Activated CD8-positive, alpha-beta memory T cell treated with anti-CD3 and anti-CD28 coated beads, Interleukin-2, amount 50 U/mL, for 48 hours (primary cell): ENCODE measurements at places on chromosomes 12 and 14.

GRCh38 chr14:96037891-96038557, 1.1 kb upstream of the C14orf132 start:
- no peak for DNase-seq

GRCh38 chr12:52753283-52753682, 23.9 kb downstream of the KRT76 start:
- DNase-seq, result no peak

DNA sequence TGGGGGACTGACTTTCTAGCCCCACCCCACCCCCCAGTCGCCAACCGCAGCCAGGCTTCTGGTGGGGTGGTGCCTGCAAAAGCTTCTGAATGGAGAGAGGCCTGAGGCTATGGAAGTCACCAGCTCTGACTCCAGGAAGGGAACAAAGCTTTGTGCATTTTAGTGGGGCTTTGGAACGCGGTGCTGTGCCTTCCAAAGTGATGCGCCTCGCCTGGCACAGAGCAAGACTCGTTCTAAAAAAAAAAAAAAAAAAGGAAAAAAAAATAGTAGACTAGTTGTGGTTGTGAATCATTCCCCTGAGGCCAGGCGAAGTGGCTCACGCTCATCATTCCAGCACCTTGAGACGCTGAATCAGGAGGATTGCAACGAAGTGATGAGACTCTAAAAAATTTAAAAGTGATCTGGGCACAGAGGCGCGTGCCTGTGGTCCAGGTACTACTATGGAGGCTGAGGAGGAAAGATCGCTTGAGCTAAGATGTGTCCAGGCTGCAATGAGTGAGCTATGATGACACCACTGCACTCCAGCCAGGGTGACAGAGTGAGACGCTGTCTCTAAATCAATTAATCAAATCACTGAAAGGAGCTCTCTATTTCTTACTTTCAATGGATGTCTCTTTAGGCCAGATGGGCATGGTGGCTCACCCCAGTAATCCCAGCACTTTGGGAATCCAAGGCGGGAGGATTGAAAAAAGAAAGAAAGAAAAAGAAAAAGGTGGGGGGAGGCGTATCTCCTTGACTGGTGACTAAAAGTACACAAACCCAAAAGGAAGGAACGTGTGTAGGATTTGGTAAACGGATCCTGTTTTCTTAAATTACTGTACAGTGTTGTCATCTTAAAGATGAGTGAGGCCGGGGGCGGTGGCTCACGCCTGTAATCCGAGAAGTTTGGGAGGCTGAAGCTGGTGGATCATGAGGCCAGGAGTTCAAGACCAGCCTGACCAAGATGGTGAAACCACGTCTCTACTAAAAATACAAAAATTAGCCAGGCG, 259.6 kb upstream of the ALG10B start:
- no peak for DNase-seq

DNA sequence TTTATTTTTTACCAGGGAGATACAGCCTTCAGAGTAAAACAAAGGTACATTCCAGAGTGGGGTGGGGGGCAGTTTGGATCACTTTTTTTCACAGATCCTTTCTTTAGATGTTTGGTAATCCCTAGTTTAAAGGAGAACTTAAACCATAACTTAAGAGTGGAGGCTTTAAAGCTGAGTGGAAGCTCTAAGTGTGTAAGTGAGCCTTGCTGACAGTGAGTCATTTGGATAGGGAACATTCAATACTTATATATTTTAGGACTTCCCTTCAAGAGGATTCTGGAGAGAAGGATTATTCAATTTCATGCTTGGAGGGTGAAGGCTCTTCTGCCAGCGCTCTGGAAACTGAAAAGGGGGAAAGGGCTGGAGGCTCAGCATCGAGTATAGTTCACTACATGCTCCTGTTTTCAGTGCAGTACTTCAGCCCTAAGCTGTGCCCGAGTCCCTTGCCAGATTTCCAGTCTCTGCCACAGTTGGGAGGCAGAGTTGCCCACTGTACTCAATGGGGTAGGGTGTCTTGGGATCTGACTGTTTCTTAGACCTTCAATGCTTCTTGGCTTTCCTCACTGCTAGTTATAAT, 8.4 kb downstream of the PRKAG1 start:
- DNase-seq, result no peak

GRCh38 chr12:106096376-106096775, 42.4 kb downstream of the NUAK1 start:
- DNase-seq, result no peak

- no peak for DNase-seq
Measured at GRCh38 chr14:89624500-89625156, 207.6 kb upstream of the FOXN3 start.

- no peak for DNase-seq
Measured at GRCh38 chr12:42017051-42017450, 127.6 kb downstream of the GXYLT1 start.

DNA sequence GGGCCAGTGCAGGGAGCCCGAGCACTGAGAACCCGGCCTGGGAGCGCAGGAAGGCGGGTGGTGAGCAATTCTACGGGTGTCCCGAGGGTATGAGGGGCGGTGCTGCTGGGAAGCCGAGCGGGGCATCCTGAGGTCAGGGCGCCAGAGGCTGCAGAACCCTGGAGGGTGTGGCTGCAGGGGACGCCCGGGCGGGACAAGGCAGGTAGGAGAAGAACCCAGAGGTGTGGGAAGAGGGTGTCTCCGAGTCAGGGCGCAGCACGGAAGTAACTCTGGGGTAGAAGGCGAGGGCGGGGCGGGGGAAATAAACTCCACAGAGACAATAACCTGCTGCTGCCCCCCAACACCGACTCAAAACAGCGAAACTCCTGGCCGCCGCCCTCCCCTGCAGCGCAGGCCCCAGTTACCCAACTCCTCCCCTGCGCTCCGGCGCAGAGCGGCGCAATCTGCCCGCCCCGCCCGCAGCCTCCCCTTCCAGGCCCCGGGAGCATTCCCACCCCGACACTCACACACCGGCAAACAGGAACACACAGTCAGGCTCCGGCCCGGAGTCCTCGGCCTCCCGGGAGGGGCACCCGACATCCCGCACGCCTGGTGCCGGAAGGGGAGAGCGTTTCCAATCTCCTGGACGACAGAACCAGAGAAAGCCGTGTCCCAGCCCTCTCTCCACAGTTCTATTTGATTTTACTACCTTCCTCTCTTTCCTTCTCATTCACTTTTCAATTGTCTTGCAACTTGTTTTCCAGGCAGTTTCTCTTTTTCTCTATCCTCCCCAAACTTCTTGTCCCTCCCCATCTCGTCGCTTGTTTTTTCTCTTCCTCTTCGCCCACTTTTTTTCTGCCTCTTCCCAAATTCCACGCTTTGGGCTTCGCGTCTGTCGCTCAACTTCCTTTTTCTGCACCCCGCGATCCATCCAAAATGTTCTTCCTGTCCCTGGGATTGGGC, 2.4 kb downstream of the HRK start:
- DNase-seq, result no peak

DNA sequence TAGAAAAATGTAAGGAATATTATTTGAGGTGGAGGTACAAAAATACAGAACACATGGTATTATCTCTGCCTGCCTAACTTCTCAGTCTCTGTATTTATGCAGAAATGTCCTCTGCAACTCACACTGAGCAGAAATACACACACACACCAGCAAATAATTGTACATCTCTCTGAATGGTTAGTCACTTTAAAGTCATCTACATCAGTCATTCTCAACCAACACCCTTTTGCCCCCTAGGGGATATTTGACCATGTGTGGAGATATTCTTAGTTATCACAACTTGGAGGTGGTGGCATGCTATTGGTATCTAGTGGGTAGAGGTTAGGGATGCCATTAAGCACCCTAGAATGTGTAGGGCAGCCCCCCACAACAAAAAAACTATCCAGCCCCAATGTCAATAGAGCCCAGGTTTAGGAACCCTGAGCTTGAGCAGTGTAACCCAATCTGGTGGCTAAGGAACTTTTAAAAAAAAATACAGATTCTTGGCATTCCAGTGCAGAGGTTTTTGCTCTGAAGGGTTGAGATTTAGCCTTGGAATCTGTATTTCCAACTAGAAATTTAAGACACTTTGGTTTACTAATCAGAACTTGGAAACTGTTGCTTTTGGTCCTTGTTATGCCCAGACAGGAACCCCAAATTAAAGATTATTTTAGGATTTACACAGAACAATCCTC, 183.8 kb downstream of the TBX5 start:
- DNase-seq, result no peak

DNA sequence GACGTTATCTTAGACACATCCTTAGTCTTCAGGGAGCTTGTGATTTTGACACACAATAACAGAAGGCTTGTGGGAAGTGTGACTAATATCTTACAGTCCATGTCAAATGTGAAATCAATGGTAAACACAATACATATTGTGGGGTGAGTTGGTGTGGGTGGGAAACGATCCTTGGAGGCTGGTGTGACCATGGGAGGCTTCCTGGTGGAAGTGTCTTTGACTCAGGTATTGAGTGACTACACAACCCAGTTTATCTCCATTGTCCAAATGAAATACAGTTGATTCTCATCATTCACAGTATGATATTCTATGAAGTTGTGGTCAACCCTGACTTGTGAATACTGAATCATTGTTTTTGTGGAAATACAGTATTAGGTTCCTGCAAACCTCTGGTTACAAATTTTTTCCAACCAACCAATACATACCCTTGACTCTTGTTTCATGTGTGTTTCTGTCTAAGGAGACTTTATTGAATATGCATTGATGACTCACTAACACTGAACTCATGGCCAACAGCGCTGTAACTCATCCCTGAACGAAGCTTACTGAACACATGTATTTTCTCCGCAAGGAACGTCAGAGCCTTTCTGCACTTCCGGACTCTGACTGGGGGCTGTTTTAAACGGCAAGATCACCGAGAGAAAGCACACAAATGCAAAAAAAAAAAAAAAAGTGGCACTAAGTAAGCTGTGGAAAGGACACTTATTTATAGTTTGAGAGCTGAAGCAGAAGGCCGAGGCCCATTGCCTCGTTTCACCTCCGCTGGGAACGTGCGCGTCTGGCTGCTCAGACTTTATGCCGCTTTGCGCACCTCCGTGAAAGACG, 59.0 kb downstream of the CLMN start:
- peak; percentile 68 for DNase-seq

GRCh38 chr12:62966990-62967506, 32.1 kb upstream of the PPM1H start:
- DNase-seq, result no peak

- DNase-seq, result no peak
Measured at GRCh38 chr14:39467889-39468524, 35.8 kb upstream of the FBXO33 start.

- no peak for DNase-seq
Measured at GRCh38 chr12:98374007-98374406, 141.4 kb upstream of the TMPO start.

DNA sequence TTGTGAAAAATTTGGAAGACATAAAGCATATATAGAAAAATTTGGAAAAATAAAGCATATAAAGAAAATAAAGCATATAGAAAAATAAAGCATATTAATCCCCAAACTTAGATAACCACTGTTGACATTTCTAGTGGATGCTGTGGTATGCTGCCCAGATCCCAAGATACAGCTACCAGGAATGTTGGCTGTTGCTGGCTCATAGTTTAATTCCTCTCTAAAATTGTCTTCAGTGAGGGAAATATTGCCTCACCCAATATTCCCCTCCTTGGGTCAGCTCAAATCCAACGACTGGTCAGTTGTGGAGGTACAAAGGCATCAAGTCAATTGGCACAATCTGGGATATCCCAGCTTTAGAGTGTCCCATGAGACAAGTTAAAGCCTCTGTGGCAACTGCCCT, 10.1 kb upstream of the KICS2 start:
- DNase-seq, result no peak

GRCh38 chr12:53205747-53206419, 1.2 kb downstream of the ITGB7 start:
- DNase-seq, result peak; percentile 88

DNA sequence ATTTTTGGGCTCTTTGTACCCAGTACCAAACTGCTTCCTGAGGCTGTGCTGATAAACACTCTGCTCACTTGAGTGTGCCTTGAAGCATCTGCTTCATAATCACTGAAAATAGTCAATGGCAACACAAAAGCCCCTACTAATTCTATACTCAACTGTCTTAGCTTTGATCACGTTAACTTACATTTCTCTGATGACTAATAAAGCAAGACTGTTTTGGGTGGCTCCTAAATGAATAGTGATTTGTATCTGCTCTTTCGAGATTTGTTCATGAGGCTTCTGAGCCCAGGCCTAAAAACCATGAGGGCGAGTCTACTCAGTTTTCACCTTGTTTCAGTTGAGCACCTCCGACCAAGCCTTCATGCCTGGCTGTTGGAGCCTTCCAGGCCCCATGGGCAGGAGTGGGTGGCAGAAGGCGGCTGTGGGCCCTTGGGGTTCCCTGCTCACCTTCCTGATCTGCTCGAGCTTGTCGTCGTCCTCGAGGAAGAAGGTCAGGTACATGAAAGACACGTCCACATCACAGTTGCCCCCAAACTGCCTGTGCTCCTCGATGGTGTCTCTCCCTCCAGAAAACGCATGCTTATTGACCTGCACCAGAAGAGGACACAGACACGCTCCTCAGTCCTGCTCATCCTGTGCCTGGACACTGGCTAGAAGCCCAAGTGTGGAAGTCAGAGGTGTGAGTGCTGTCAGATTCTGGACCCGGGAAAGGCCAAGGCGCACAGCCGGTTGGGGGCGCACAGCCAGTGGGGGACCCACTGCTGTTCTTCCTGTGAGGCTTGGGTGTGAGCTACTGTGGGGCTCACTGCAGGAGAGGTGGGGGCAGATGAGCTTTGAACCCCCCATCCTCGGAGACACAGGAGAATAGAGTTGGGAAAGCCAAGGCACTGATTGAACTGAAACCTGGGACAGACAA, 13.7 kb downstream of the SLC25A47 start:
- DNase-seq, result no peak

GRCh38 chr14:76292561-76292960, 83.4 kb upstream of the ESRRB start:
- DNase-seq, result no peak

DNA sequence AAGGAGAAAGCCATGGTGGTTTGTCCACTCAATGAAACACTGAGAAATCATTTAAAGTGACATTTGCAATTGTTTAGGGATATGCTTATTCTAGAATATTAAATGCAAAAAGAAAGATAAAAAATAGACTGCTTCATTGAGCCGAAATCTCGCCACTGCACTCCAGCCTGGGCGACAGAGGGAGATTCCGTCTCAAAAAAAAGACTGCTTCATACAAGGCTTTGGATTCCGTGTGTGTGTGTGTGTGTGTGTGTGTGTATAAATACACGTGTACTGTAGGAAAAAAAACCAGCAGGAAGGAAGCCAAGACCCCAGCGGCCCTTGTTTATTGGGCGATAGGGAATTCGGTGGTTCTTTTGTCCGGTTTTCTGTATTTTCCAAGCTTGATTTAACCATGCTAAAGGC, 3.2 kb upstream of the ZNF839 start:
- DNase-seq, result no peak

GRCh38 chr14:96909841-96910364, 112.7 kb downstream of the VRK1 start:
- DNase-seq, result no peak

GRCh38 chr14:104304451-104305351, 166.3 kb downstream of the KIF26A start:
- no peak for DNase-seq

DNA sequence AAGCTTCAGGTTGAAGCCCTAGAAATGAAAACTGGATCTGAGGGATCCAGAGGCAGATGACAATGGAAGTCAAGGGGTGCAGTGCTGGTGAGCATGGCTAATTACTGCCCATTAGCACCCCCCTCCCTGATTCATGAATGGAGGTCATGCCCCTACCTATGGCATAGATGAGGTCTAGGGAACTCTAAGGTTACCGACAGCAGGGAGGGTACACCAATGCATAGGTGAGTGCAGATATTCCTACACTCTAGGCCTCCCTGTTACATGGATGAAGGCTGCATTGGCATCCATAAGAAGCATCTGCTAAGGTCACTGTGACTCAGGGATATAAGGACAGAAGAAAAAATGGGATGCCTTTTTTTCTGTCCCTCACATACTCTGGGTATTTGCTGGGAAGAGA, 147.3 kb downstream of the CCDC59 start:
- DNase-seq, result no peak

GRCh38 chr12:62703011-62703380, 232.0 kb downstream of the PPM1H start:
- DNase-seq, result no peak
